Stimulated activated CD8-positive, alpha-beta memory T cell treated with anti-CD3 and anti-CD28 coated beads, Interleukin-12 subunit alpha, Interleukin-12 subunit beta, amount 100 ng/mL, for 1 hour (primary cell): ENCODE measurements at places on chromosomes 7 and 10.

DNA sequence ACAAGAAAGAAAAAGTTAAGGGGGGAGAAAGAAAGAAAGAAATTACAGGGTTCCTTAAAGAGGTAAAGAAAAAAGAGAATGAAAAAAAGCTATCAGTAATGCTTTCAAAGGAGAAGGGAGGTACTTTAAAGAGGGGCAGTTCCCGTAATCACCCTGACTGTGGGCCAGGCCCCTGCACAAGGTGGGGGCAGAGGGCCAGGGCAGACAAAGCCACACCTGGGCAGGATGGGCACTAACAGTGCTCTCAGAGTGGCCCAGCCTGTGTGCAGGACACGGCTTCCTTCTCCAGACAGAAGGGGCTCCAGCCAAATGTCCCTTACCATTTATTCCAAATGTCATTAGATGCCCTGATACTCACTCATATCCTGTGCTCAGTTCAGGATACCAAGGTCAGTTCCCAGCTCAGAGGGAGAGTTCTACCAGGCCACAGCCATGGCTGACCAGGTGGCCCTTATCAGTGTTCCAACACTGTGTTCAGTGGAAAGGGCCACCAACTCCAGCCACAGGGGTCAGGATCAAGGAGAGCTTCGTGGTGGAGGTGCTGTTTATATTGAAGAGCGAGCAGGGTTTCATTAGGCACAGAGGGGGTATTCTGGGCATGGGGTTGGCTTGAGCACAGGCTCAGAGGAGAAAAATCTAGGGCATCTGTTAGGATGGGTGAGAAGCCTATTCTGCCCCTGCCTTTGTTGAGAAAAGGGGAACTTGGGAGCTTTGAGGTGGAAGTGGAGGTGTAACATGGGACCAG lies 29.9 kb downstream of the DPCD start:
- no peak for DNase-seq

DNA sequence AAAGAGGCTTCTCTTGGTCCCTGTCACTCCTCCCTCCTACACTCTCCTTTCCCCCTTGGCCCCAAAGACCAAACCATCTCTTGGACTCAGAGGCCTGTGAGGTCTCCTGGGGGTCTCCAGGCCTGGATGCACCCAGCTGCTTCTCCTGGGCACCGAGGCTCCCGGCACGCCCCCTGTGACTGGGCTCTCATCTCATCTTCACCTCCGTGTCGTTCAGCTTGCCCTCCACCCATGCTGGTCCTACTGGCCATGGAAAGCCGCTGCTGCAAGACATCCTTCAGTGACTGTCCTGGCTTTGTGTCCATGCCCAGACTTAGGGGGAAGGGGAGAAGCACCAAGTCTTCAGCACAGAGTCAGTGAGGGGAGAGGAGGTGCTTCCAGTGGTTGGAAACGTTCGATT lies 141.4 kb upstream of the RET start:
- DNase-seq, result no peak

GRCh38 chr7:5491251-5492019 lies 67.8 kb upstream of the TNRC18 start:
- DNase-seq, result no peak

DNA sequence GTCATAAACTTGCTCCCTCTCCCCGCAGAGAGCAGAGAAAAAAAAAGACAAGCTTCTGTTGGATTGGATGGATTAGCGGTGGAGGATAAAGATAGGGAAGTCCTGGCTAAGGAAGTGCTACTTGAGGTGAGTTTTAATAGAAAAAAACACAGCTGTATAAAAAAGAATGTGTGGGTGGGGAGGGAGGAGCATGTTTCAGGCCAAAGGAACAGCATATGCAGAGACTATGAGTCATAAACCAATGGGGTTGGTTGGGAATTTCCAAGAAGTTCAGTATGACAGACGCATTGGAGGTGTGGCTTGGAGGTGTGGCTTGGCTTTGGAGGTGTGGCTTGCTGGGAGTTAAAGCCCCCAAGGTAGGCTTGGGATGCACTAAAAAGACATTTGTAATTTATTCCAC lies 103.0 kb upstream of the LSM8 start:
- DNase-seq, result no peak

DNA sequence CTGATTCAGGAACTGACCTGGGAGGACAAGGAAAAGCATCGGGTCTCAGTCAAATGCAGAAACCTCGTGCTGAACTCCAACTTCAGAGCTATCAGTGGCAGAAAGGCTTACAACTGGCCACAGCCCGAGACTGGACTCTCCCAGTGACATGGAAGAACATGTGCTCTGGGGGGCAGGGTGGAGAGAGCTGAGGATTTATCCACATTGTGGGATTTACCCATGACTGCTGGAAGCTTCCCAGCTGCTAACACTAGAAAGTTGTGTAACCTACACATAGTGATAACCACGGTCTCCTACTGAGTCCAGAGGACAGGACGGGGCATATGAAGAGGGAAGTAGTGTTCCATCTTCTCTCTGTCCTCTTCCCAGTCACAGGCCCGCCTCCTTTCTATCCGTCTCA lies 103.4 kb downstream of the ITIH5 start:
- DNase-seq, result no peak

- no peak for DNase-seq
These were observed 210.6 kb downstream of the TCF7L2 start for GRCh38 chr10:113160641-113161040.
